ENCODE measurements at places on chromosomes 6 and 20.

DNA sequence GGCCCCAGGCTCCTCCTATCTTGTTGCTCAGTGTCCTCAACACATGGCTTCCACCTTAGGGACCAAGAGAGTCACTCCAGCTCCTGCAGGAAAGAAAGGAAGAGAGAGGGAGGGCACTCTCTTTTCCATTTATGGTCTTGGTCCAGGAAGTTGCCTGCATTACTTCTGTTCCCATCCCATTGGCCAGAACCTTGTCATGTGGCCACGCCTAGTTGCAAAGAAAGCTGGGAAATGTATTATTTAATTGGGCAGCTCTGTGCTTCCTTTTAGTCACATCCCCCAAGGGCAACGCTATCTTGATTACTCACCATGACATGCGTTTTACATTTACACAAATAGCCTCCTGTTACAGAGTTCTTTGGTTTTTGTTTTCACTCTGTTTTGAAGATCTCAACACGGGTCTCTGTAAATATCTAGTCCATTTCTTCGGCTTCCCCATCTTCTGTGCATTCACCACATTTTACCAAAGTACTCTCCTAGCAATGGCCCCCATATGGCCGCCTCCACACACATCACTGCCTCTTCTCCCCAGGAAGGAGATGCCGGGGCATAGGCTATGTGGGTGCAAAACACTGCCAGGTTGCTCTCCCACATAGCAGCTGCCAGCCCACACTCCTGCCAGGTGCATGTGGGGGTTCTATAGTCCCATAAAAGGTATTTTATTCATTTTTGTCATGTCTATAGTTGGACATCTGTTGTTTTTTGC is 35.7 kb upstream of the ZMYND8 start:
- DNase-seq: peak; percentile 50

GRCh38 chr6:12024699-12025434 is 12.8 kb downstream of the HIVEP1 start:
- DNase-seq: no peak

DNA sequence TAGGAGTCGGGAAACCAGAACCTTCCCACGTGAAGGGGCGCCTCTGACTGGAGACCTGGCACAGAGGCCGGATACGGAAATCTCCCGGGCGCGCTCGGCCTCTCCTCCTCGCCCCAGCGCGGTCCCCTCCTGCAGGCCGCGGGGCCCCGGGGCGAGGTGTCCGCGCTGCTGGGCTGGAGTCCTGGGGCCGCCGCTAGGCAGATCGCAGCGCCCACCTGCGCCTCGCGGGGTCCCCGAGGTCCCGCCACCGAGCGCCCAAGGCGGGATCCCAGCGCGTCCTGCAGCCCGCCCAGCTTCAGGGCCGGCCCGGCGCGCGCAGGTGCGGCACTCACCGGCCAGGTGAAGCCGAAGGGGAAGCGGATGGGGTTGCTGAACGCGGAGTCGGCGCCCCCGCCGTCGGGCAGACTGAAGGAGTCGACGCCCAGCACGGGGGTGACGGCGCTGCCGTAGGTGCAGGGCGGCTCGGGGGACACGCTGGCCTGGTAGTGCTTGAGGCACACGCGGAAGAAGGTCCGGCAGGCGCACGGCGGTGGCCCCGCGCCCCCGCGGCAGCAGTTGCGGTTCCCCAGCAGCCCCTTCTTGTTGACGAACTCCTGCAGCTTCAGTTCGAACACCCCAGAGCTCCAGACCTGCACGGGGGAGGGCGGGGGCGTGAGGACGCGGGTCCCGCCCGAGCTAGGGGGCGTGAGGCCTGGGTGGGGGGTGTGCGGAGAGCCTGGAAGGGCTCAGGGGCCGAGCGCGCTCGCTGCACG is 1.5 kb downstream of the DLL1 start:
- no peak for DNase-seq

GRCh38 chr6:166998256-166999144 is 697 bp upstream of the CEP43 start:
- no peak for DNase-seq

GRCh38 chr20:11436113-11436905 is 481.4 kb upstream of the BTBD3 start:
- DNase-seq: no peak

GRCh38 chr20:8914421-8914820 is 154.5 kb upstream of the PLCB4 start:
- no peak for DNase-seq
